Activated CD4-positive, alpha-beta memory T cell treated with anti-CD3 and anti-CD28 coated beads, Interleukin-2, amount 10 ng/mL, durations not matched to agents 7 days and 5 days (primary cell): ENCODE measurements at places on chromosomes 7 and 10. TPM values are rescaled to one million over a fixed set of nuclear protein-coding genes. Genes with fewer than 3 reads are reported as not detected.

The TEX36 gene
- not detected for total RNA-seq

The HSPA12A gene
- total RNA-seq = 0.18 TPM

The LRRC18 gene
- total RNA-seq = not detected

The EFCAB10 gene
- not detected for total RNA-seq

The DPYSL4 gene
- total RNA-seq = 5.4 TPM

The DYNC1I1 gene
- total RNA-seq = not detected

The FZD8 gene
- total RNA-seq = 0.65 TPM

The CYCS gene
- total RNA-seq = 111 TPM

The VGF gene
- total RNA-seq = 0.33 TPM

The INPP5F gene
- 11.8 TPM for total RNA-seq

The GHRHR gene
- total RNA-seq = not detected

The JAZF1 gene
- total RNA-seq = 7.2 TPM

The ASZ1 gene
- total RNA-seq = not detected

The OPN1SW gene
- not detected for total RNA-seq

The BTBD16 gene
- not detected for total RNA-seq
